Substantia nigra (tissue), 51 donors: ENCODE measurements at places on chromosomes 12 and 14.

GRCh38 chr14:49928015-49928414 lies 35.1 kb downstream of the ARF6 start:
- DNase-seq: no peak

DNA sequence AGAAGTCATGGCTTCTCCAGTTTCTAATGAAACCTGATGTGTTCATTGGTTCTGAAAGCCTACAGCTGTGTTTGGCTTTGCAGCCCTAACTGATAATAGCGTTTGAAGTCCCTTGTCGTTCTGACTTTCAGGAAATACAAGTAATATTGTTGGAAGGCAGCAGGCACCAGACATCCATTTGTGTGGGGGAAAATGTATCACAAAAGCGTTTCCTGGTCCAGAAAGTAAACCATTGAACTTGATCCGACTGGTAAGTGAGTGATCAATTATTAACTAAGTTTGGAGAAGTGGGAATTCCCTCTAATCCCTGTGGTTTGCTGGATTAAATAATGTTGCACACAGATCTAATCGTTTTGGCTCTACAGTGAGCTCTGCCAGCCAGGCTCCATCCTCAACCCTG lies 77.3 kb upstream of the LTA4H start:
- no peak for DNase-seq

GRCh38 chr12:130117233-130117632 lies 45.0 kb upstream of the FZD10 start:
- DNase-seq: no peak

GRCh38 chr14:56414236-56414635 lies 165.4 kb upstream of the TMEM260 start:
- DNase-seq: no peak

GRCh38 chr14:82999802-83000201 lies 1466.1 kb upstream of the SEL1L start:
- no peak for DNase-seq

DNA sequence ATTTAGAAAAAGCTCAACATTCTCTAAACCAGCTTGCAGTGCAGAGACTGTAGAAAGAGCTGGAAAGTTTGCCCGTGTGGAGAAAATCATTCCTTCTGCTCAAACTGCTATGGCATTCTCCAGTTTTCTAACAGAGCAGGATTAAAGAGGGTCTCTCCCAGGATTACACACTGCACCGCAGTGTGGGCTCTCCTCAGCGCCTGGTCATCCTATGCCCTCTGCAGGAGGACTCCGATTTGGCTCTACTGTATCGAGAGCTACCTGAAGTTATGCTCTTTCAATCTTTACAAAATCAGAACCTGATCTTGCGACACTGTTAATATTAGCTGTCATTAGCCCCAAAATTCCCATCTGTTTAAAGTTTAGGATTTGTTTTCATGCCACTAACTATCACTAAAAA lies 33.0 kb downstream of the BHLHE41 start:
- peak; percentile 5 for DNase-seq

DNA sequence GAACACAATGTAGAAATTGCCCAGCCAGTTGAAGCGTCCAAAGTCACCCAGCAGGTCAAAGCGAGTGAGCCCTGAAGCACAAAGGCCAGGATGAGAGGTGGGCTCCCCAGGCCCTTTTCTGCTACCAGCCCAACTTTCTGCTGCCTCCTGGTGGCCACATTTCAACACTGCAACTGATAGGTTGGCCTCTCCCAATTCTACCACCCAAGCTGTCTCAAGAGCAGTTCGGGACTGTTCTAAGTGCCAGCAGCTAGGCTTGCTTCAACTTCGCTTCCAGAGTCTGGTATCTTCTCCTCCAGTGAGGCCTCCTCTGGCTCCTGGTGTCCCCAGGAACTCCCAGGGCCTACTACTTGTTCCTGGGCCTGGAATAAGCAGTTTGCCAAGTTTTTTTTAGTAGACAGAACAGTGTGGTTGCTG lies 3.4 kb upstream of the DHH start:
- no peak for DNase-seq

- DNase-seq: no peak
Observed at GRCh38 chr12:24222968-24223367, 273.5 kb upstream of the SOX5 start.

GRCh38 chr14:74647678-74648461 lies 35.8 kb upstream of the LTBP2 start:
- no peak for DNase-seq

DNA sequence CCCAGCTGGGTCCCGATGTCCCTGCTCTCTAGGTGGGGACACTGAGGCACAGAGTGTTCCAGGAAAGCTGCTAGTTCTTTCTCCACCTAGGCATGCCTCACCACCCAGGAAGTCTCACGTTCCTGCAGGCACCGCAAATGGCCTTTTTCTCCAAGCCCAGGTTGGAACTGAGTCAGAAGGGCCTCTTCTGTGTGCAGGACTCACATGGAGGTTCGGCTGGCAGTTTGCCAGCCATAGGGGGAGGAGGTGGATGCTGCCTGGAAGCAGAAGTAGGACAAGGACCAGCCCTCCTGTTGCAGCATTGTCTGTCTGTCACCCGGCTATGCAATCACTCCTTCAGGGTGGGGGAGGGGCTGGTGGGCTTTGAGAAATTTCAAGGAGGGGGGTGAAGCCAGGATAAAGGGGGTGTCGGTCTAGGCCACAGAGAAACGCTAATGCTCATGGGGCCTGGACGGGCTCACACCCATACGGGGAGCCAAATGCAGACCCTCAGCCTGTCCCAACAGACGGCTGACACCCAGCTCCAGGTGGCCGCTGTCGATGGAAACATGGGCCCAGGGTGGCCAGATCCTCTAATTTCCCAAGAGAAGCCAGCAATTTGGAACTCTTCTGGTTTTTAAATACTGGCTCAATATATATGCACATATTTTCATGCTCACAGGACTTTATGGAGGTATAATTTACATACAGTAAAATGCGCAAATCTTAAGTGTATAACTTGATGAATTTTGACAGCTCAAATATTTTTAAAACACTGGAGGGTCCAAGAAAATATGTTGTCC lies 120.5 kb downstream of the PHETA1 start:
- no peak for DNase-seq

DNA sequence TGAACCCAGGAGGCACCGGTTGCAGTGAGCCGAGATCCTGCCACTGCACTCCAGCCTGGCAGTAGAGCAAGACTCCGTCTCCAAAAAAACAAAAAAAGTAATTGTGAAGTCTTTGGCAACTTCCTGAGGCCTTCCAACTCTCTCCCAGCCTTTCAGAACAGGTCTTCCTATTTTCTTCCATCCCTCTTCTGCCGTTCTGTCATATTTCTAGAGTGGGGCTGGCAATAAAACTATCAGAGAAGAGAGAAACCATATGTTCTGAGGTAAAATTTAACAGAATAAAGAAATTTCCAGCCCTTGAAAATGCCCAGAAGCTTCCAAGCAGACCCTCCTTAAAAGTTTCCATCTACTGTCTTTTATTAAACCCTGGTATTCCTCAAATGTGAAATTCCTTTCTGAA lies 100.4 kb downstream of the HMGA2 start:
- no peak for DNase-seq

- DNase-seq: no peak
Observed at GRCh38 chr14:96285667-96286066, 29.7 kb downstream of the BDKRB1 start.

- DNase-seq: no peak
Observed at GRCh38 chr12:82414044-82414443, 55.7 kb downstream of the METTL25 start.

GRCh38 chr12:44812062-44812461 lies 64.1 kb downstream of the NELL2 start:
- DNase-seq: no peak

DNA sequence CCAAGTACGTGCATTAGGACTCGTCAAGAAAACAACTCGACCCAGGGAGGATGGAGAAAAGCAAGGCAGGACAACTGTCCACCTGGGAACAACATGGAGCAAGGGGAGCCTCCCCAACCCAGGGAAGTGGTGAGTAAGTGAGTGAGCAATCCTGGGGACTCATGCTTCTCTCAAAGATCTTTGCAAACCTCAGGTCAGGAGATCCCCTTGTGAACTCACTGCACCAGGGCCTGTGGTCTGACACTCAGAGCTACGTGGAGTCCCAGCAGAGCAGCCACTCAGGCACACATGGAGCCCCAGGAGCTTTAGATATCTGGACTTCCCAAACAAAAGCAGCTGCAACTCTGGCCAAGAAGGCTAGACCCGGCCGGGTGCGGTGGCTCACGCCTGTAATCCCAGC lies 12.2 kb upstream of the OR5AU1 start:
- DNase-seq: no peak

DNA sequence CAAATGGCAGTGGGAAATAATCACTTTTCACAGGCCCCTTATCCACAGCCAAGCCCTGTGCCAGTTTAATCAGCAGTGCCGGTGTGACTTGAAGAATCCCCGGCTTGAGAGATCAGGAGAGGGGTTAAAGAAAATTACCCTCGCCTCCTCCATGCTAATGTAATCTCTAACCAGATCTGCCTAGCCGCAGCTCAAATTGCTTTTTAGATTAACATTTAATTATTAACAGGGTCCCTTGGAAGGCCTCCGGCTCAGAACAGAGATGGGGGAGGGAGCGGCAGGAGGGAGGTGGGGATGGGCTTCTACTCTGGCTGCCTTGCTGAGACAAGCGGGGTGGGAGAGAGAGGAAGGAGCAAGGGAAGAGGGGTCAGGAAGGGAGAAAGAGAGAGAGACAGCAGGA lies 24.0 kb downstream of the FAM222A start:
- no peak for DNase-seq

DNA sequence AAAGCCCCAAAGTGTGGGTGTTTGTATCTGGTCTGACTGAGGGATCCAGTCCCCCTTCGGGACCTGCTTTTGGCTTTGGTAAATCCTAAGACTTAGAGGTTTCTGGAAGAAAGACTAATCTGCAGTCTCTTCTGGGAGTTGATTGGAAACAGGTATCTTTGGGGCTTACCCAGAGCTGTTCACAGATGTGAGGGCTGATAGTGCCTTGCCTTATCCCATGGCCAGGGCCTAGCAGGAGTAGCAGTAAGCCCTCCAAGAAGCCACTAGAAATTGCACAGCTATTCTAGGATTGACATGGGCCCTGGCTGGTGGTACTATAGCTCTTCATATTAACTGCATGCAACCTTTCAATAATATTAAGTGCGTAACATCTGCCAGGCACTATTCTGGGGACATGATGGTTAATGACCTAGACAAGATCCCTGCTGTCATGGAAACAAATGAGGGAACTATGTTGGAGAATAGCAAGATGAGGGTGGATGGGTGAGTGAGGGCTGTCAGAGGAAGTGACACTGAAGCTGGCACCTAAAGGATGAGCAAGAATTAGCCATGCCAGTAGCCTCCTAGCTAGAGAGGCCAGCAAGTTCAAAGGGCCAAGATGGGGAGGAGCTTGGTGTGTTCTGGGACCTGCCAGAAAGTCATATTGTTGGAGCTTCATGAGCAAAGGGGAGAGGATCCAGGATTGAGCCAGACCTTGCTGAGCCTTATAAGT lies 71.7 kb downstream of the CRADD start:
- DNase-seq: no peak

DNA sequence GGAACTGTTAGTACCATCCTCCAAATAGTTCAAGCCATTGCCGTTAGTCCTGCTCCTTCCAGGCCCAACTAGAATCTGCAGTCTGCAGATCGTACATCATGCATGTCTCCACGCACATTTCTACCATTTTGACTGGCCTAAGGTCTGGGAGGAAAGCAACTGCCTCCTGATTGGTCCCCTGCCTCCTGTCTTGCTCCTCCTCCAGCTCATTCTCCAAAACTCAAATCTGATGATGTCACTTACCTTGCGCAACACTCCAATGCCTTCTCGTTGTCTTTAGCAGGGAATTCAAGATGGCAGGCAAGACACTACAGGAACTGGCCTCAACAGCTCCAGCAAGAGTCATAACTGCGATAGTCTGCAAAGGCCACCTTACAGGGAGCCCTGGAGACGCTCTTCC lies 9.7 kb upstream of the HCAR1 start:
- DNase-seq: no peak

DNA sequence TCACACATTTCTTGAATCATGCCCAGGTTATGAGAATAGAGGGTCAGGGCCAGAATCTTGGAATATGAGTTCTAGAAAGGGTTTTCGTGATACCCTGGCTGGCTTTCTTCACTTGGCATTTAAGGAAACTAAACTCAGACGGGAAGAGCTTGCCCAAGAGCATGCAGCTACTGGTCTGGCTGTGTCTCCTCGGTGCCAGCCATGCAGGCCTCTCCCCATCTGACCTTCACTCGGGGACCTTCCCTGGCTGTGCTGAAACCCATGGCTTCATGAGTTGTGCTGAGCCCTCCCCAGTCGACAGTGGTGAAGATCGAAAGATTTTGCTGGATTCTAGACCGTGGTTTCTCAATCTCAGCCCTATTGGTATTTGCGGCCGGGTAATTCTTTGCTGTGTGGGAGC lies 38.0 kb downstream of the FOXN3 start:
- no peak for DNase-seq

- no peak for DNase-seq
Observed at GRCh38 chr14:52723514-52724359, 6.2 kb upstream of the STYX start.

- no peak for DNase-seq
Observed at GRCh38 chr14:55540847-55541773, 38.9 kb upstream of the KTN1 start.

GRCh38 chr12:117218149-117218548 lies 27.9 kb upstream of the FBXO21 start:
- no peak for DNase-seq

DNA sequence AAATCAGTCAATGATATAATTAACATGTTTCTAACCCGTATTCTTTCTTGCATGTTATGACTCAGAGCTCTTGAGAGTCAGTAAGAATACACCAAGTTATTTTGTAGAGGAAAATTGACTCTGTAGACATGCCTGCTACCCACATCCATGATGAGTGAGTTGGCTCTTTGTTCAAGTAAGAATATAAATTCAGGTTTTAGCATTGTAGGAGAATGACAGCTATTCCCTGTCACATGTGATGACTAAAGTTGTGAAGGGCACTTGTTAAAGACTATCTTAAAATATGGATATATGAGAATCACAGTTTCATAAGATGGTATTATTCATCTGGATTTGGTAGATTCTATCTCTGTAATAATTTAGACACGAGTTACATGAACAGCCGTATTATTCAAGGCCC lies 209.1 kb downstream of the CCDC59 start:
- DNase-seq: no peak

GRCh38 chr14:51024377-51024776 lies 70.5 kb downstream of the TRIM9 start:
- DNase-seq: no peak

GRCh38 chr12:106150555-106150954 lies 11.8 kb upstream of the NUAK1 start:
- no peak for DNase-seq

DNA sequence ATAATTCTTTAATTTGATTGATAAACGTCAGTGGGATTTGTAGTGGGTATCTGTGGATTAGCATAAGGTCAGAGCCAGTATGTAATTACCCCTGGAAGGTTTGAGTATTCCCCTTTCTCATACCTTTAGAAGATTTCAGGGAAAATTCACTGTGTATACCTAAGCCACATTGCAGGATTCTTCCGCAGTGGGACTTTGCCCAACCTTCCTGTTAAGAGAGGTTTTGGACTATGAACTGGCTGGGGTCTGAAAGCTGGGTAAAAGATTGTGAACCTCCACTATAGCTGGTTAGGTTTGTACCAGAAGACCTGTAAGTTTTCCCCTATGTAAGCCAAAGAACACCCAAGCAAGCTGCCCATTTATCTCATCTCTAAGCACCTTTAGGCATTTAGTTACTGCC lies 150.2 kb downstream of the TTC6 start:
- no peak for DNase-seq

GRCh38 chr14:84027351-84027750 lies 1502.6 kb upstream of the FLRT2 start:
- no peak for DNase-seq

GRCh38 chr12:109772622-109773321 lies 59.1 kb downstream of the FAM222A start:
- DNase-seq: no peak
